ENCODE measurements at places on chromosomes 5 and 9. TPM values are rescaled to one million over a fixed set of nuclear protein-coding genes. Genes with fewer than 3 reads are reported as not detected.

PRLR gene
- total RNA-seq = 0.02 TPM

C5orf58 gene
- total RNA-seq = 2.4 TPM

LHX6 gene
- total RNA-seq = 13.4 TPM

NMRK1 gene
- 3.0 TPM for total RNA-seq

DNA sequence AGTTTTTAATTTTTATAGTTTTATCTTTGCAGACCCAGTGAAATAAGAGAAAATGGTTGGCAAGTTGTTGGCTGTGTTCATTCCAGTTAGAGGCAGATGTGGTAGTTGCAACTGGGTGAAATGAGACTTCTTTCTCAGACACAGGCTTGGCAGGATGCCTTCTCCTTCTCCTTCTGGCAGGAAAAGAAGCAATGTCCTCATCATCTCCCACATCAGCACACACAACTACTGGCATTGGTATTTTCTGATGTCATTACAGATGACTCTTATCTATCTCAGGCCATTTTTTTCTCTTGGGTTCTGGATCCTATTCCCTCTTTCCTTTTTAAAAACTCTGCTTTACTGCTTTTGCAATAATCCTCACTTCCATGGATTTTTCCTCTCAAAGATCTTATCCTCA, 103.3 kb upstream of the EDIL3 start:
- DNase-seq = no peak

- no peak for DNase-seq
These were observed 120.4 kb upstream of the CACNA1B start for GRCh38 chr9:137757139-137757538.

- DNase-seq = no peak
These were observed 8.0 kb downstream of the DMXL1 start for GRCh38 chr5:119078861-119079260.

DNA sequence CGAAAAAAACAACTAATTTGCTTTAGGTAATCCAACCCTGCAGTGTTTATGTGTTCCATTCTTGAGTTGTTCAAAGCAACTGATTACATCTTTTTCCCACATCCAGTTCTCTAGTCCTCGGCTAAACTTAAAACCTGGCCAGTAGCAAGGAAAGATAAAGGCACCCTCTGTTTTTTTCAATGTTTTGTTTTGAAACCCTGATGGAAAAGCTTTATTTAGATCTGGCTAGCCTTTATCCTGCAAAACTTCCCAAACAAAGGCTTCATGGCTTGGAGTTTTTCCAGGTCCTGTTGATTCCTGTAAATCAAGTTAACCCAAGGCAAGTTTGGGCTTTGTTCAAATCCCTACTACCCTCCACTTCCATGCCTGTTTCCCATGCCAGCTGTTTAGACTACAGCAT, 105.1 kb downstream of the CEMIP2 start:
- no peak for DNase-seq

DNA sequence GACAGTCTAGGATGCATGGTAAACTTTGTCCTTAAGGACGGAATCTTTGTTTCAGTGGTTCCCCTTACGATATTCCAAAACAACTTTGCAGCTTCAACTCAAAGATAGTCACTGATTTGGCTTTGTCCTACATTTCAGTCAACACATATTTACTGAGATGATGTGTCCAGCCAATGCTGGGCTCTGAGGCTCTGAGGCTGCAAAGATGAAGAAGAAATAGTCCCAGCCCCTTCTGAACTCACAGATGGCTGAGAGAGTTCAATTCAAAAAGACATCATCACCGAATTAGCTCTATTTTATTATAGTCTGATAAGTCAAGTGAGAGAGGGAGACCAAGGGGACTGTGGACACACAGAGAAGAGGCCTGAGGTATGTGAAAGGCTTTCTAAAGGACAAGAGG, 544.0 kb downstream of the ACTL7B start:
- no peak for DNase-seq

DNA sequence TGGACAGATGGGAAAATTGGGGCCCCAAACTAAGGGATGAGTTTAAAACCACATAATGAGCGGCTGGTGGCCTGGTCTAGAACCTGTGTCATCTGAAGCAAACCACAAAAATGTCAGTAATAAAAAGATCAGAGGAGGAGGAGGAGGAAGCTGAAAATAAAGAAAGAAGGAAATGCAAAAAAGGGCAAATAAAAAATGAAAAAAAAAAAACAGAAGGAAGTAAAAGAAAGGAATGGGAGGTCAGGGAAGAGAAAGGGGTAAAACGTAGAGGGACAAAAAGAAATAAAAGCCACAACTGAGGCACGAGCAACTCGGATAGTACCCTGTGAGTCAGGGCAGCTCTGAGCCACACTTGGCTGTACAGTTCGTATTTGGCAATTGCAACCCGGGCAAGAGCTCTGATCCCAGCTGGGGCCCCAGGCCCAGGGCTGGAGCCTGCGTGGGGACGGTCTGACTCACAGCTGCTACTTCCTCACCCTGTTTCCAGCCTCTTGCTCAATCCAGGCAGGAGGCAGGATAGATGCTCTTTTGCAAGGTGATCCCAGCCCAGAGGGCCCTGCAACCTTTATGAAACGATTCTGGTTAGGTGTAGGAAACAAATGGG, 137.9 kb upstream of the TRIM32 start:
- DNase-seq = no peak

DNA sequence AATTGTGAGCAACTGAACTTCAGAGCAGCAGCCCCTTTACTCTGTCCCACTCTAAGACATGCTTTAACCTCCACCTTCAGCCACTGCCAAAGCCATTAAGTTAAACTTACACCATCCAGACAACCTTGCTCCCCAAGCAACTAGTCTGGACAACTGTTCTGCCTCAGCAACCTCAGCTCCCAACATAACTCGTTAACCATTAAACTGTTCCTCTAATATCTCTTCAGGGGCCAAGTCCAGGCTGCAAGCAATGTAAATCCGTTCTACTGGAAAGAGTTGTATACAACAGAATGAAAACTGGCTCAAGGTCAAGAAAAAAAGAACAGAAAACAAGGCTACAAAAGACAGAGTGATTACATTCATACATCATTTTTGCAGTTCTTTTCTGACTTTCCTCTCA, 131.7 kb upstream of the TARS1 start:
- DNase-seq = no peak

DNA sequence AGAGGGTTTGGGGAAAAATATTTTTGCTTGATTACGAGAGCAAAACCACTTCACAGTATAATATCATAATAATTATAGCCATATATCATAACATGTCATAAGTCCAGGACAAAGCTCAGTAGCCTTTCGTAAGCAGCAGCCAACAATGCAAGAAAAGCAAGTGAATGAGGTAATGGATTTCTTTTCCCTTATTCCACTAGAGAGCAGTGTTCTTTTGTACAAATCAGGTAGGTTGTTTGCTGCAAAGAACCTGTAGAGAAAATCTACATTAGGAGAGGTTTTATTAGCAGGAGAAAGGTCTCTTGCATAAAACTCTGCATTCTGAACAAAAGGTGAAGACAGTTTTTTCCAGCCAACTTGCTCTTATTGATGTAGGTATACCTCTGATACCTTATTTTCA, 1033.4 kb downstream of the TLE4 start:
- no peak for DNase-seq
